GM18507 (cell line): ENCODE measurements at places on chromosomes 2 and 18.

- peak; percentile 81 for DNase-seq
Measured at GRCh38 chr2:159904127-159904958, 106.3 kb upstream of the CD302 start.

DNA sequence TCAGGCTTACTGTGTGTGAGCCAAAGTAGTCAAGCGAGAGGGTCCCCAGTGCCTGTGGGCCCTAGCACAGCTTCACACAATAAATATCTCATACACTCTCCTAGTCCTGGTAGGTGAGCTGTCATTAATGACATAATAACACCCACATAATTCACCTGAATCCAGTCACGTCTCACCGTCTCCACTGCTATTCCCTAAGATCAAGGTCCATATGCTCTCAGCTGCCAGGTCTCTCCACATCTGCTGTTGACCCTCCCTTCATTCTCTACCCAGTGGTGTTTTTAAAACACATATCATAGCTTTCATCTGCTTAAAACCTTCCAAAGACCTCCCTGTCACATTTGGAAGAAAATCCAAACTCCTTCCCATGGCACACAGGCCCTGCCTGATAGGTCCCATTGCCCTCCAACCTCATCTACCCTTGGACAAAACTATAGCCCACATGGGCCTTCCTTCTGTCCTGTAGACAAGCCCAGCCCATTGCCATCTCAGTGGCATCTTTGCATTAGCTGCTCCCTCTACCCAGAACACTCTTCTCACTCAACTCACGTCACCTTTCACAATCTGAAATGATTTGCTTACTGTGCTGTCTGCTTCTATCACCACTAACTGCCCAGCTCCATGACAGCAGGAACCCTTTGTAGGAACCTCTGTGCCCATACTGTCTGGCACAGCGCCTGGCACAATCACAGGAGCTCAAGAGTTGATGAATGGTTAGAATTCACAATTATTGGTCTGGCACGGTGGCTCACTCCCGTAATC lies 7.5 kb downstream of the KCNG3 start:
- no peak for DNase-seq

GRCh38 chr2:112646102-112646719 lies 472 bp downstream of the SLC20A1 start:
- DNase-seq, result no peak

DNA sequence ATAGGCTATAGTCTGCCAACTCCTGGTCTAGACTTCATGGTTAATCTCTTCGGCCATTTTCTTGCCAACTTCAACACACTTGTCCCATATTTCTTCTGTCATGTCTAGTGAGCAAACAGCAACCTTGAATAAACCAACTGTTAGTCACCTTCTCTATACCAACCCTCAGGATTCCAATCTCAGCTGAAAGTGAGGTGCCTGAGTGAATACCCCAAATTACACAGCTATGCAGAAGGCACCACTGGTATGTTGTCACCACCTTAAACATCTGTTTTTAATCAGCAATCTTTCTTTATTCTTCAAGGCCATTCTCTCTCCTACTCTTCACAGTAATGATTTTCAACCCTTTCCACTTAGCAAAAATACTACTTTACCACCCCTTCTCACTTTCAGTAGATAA lies 39.3 kb downstream of the THOC1 start:
- no peak for DNase-seq

DNA sequence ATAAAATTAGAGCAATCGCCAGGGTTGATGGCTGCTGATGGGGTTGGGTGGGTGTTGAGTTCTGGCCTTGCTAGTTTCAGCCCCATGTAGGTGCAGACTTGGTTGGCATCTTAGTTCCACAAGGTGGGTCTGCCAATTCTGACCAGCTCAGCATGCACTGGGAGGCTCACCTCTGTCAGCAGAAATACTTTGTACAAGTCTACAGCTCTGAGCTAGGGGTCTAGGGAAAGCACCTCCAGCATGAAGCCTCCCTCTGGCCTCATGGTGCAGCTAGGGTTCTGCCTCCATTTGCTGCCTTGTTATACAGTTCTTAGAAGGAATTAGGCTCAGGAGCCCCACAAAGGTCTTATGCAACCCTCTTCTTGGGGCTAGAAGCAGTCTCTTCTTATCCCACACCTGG lies 278.9 kb upstream of the HDAC4 start:
- no peak for DNase-seq
